GF-D8 (cell line): ENCODE measurements at places on chromosomes 13 and 19.

DNA sequence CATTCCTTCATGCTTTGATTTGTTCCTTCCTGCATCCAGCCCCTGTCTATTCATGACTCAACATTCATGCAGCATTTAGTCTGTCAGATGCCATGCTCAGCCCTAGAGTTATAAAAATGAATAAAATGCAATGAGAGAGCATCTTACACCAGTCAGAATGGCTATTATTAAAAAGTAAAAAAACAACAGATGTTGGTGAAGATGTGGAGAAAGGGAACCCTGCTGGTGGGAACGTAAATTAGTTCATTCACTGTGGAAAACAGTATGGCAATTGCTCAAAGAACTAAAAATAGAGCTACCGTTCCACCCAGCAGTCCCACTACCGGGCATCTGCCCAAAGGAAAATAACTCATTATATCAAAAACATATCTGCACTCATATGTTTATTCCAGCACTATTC, 70.0 kb upstream of the GTF3A start:
- DNase-seq = no peak

DNA sequence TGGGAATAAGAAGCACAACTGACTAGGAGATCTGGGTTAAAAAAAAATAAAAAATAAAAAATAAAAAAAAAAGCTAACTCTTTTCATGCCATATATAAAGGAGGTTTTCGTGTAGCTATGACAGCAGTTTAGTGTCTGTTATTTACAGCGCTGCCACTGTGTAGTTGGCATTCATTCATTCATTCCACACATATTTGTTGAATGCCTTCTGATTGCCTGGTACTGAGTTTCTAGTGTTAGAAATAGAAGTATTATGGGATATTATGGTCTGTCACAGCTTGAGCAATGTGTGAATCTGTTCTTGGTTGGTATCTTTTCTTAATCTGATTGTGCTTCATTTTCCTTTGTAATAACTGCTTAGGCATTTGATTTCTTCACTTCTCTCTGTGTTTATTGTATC, 237.4 kb downstream of the NBEA start:
- DNase-seq = no peak

GRCh38 chr13:92727118-92727517, 499.5 kb upstream of the GPC6 start:
- DNase-seq = no peak

DNA sequence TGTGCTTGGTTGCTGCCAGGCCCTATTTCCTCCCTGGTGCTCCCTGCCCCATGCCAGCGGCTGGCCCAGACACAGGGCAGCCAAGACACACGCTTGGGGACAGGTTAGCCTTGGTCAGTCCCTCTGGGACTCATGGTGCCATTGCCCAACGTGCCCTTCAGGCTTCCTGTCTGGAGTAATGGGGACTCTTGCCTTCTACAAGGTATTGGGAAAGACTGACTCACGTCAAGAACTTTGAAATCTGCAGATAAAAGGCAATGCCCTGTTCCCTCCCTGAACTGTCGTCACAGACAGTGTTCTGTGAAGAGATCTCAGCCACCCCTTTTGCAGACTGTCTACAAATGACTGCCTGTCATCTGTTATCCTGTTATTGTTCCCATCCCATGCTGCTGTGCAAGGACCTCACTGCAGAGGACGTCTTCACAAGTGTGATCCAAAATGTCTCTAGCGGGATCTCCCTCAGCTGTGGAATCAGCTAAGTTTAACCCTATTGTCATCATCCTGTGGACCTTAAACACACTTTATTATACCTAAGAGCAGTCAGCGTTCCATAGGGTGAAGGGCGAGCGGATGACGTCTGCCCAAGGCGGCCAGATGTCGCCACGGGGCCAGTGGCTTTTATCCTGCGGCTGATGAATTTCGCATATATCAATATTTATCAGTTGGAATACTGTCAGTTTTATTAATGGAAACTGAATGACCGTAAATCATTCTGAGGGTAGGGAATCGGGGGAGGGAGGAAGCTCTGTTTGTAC, 59.0 kb downstream of the GSX1 start:
- DNase-seq = no peak

DNA sequence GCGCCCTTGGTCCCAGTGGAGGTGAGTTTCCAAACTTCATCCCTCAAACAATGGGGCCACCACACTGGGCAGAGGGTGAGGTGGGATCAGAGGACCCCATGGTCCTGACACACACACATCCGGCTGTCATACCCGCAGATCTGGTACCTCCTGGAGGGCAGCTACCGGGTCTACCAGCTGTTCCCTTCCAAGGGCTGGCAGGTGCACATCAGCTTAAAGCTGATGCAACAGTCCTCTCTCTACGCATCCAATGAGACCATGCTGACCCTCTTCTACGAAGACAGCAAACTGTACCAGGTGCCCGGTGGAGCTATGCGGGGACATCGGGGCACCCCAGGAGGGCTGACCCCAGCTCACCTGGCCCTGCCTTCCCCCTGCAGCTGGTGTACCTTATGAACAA, 14.0 kb upstream of the PSMD8 start:
- DNase-seq = no peak

- no peak for DNase-seq
Measured at GRCh38 chr13:32135056-32135390, 103.4 kb downstream of the FRY start.

DNA sequence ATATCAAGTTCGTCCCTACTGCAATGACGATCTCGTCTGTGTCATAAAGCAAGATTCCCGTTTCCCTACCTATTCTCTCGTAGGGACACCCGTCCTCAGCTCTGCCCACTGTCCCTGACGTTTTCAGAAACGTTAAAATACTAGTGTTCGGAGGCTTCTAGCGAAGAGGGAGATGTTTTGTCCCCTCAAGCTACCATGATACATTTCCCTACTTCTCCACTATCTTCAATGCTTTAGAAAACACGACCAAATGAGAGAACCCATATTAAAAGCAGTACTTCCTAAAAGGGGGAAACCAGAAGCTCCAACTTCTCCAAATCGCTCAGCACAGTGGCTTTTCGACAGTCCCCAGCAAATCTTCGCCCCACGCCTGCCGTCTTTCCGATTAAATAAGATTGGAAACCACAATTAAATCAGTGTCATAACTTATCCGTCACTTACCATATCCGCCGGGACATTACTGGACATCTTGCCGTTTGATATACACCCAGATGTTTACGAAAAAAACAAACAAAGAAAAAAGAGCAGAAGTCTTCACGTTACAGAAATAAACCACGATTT, 1.3 kb downstream of the UBL3 start:
- peak; percentile 63 for DNase-seq

- no peak for DNase-seq
Measured at GRCh38 chr19:5104871-5105351, 136.0 kb downstream of the KDM4B start.

DNA sequence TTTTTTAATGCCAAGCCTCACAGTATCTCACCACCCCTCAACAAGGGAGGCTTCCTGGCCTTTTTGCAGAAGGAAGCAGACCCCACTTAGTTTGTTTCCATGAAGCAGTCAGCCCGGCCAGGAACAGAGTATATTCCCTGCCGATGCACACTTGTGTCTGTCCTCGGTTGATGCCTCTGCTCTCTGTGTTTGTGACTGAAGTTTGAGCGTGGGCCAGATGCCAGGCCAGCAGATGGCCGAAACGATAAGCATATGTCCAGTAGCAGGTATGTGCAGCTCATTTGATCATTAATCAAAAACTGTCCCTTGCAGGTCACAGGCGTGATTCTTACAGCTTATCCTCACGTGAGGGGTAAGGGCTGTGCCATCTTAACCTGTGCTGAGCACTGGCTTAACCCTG, 144.0 kb downstream of the IRS2 start:
- no peak for DNase-seq

DNA sequence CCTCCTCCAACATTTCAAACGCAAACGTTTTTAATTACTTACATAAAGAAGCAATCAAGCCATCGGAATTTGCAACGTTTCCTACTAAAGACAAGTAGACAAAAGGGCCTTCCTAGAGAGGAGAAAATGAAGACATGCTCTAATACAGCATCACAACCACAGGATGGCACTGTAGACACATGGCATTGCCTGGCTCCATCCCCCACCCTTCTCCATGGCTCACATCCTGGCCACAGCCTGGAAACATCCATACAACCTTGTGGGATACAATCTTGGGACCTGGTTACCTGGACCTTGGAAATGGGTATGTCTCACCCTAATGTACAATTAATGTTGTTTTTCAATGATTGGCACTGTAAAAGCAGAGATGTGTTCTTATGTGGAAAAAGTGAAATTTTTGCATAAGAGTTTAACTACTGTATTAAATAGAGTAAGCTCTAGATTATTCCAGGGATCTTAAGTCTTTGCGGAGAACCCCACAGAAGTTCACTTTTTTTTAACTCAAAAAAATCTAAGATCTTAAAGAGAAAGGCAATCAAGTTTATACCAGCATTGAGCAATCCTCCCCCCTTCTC, 21.5 kb downstream of the EBPL start:
- DNase-seq = no peak

DNA sequence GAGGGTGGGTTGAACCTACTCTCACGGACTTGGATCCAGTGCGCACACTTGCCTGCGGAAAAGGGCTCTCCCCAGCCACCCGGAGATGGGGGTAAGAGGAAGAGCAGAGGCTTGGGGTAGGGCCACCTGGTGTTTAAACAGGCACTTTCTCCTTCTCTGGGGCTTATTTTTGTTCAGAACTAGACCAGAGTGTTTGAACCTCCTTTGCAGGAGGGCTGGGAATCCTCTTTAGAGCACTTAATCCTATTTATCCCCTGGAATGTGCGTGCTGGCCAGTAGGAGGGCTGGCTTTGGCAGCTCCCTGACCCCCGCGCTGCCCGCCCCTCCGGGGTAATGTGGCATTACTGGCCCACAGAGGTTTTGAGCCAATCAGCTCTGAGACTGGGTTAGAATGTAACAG, 2.0 kb downstream of the RGS9BP start:
- no peak for DNase-seq

GRCh38 chr19:40178756-40179155, 12.5 kb upstream of the MAP3K10 start:
- no peak for DNase-seq

DNA sequence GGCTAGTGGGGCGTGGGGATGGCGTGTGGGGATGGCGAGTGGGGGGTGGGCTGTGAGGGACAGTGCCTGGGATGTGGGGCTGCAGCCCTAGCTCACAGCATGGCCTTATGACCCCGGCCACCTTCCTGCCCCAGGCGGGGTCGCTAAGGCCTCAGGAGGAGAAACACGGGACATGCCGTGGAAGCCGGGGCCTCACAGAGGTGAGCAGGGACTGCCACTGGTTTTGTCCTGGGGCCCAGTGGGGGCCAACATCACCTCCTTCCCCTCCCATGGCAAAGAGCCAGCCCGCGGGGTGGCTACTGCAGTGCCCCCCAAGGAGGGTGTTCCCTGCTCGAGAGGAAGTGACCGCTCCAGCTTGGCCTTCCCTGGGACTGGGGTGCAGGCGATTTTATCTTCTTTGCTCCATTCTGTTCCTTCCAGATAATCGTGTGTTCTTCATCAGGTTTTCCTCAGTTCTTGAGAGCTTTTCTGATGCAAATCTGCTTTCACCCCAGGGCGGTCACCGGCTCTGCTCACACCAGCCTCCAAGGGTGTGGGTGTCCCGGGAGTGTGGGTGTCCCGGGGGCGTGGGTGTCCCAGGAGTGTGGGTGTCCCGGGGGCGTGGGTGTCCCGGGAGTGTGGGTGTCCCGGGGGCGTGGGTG, 1.2 kb downstream of the F7 start:
- no peak for DNase-seq

- DNase-seq = no peak
Measured at GRCh38 chr19:29143183-29143582, 69.8 kb downstream of the UQCRFS1 start.

DNA sequence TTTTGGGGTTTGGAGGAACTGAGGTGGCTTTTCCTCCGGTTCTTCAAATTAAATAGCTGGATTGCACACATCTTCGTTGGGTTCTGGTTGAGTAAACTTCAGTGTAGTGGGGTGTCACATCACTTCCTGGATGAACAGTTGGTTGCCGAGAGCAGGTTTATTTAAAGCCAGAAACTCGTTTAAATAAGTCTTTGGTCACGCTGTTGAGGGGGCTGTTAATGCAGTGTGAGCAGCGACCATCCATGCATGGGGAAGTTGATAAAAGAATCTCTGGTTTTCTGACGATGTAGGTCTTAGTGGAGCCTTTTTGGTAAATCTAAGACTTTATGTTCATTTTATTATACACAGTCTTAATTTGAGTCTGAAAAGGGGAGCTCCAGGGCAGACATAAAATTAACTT, 351.2 kb upstream of the ARGLU1 start:
- DNase-seq = no peak
